Common myeloid progenitor, CD34-positive (primary cell): ENCODE measurements at places on chromosomes 2 and 18.

GRCh38 chr2:113164930-113165585 lies 8.7 kb upstream of the PSD4 start:
- DNase-seq: no peak

DNA sequence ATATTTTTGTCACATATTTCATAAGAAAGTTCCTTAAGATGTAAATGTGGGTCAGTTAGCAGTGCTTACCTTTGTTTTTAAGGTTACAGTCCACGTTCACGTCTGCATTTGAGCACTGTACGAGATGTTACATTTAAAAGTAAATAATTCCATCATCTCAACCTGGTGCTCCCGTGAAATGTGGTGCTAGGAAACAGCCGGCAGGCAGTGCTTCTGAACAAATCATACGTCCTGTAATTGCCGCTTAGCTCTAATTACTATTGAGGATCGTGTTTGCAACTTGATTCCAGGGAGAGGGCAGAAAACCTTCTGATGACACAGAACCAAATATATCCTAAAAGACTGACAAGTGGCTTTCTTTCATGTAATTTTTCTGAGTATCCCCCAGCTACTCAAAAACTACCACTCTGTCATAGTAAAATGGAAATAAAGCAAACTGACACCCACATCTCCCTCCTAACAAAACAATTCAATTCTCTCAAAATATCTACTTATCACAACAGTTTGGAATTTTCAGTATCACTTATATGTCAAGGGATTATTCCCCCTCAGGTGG lies 297.8 kb upstream of the SESTD1 start:
- DNase-seq: no peak

DNA sequence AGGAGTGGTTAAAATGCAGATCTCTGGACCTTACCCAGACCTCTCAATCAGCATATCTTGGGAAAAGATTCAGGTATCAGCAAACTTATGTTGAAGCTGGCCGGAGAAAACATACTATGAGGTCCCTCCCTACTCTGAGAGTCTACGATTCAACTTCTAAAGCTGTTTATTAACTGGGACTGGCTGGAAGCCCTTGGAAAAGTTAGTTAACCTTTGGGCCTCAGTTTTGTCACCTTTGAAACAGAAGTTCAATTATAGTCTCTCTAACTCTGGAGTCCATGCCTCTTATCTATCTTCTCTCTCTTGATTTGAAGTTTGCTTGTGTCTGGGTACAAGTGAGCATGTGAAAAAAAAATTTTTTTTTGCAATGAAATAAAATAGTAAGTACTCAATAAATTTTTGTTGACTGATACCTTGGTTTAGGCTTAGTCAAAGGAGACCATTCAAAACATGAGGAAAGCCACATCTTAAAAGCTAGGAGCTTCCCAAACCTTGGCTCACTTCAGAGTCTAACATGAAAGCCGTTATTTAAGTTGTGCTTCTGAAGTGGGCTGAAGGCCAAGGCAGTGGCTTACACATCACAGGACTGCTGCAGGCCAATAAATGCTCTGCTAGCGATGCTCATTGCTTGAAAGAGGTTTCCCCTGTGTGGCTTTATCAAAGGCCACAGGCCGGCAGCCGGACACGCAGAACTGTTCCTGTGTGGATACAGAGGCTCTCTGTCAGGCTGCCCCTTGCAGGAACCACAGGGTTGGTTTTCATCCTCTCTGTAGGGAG lies 110.6 kb upstream of the FAM136A start:
- DNase-seq: no peak

GRCh38 chr2:195407783-195408182 lies 249.2 kb upstream of the SLC39A10 start:
- DNase-seq: no peak

DNA sequence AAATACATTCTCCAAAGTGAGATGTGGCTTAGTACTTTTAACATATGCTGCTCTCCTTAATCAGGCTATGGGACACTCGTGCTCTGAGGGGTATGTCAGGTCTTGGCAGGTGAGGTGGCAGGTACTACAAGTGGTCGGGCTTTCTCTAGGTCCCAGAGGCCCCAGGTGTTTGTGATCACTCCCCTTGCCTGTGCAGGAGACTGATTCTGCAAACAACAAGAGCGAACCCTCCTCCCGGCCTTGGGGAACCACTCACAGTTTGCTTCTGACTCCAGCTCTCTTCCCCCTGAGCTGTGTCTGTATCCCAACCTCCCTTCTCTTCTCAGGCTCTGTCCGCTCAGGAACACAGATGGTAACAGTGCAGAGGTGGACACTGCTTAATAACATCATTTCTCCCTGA lies 48.1 kb downstream of the ATOH8 start:
- no peak for DNase-seq
